ENCODE measurements at places on chromosomes 3 and 15.

GRCh38 chr15:23687143-23687470, at the start of gene NDN:
TSS of gene NDN (minus strand) at chr15:23687305. CDS start at chr15:23687217, 88 bp downstream.
- peak; percentile 37 for DNase-seq

- DNase-seq, result no peak
Measured at GRCh38 chr15:59251001-59251845, 44.6 kb downstream of the LDHAL6B start.

DNA sequence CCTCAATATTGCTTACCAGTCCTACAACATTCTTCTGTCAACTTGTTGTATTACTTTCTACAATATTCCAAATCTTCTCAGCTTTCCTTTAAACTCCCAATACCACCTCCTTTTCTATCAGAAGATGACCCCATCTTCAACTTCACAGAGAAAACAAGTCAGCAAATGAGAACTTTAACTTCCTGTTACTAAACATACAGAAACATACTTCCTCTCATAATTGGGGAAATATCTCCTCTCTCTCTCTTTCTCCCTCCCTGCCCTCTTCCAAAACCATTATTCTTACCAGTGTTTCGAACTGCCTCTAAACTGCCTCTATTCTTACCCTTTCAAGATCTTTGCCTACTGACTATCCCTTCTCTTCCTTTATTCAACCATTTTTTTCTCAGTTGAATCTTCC, 1.8 kb upstream of the SNAP23 start:
- DNase-seq, result no peak

GRCh38 chr3:13700889-13701288, 152.0 kb downstream of the FBLN2 start:
- no peak for DNase-seq

GRCh38 chr15:69034352-69034751, 19.9 kb downstream of the NOX5 start:
- DNase-seq, result peak; percentile 89

GRCh38 chr3:159821110-159821509, 167.5 kb upstream of the IL12A start:
- DNase-seq, result no peak

- no peak for DNase-seq
Measured at GRCh38 chr3:42371776-42372175, 38.6 kb downstream of the LYZL4 start.

DNA sequence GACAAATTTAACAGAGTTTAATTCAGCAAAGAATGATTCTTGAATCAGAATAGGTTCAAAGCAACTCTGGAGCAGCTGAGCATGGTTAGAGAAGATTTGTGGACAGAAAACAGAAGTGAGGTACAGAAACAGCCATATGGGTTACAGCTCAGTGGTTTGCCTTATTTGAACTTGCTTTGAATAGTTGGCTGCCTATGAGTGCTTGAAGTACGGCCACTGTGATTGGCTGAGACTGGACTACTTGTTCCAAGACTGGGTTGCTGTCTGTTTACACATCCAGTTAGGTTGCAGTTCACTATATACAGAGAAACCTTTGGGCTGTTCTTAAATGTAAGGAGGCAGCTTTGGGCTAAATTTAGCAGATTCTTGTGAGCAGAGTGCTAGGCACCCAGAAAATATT, 79.4 kb upstream of the CADPS start:
- DNase-seq, result peak; percentile 1

- peak; percentile 37 for DNase-seq
Measured at GRCh38 chr15:78933823-78934654, 10.8 kb downstream of the CTSH start.

DNA sequence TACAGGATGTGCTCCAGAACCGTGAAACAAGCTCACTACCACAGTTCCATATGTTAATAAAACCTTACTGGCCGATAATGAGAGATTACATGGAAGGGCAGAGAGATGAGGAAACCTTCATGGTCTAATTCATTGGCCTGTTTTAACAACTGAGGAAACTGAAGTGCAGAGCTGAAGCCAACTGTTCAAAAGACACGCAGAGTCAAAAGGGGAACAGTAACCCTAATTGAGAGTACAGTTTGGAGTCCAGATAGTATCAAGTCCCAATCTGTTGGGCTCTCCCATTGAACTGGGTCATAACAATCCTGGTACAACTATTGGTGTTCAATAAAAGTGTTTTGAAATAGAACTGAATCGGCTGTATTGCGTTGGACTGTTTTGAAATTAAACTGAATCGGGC, 69.6 kb downstream of the SLC12A8 start:
- no peak for DNase-seq

- no peak for DNase-seq
Measured at GRCh38 chr3:53754325-53754724, 91.9 kb downstream of the CHDH start.

DNA sequence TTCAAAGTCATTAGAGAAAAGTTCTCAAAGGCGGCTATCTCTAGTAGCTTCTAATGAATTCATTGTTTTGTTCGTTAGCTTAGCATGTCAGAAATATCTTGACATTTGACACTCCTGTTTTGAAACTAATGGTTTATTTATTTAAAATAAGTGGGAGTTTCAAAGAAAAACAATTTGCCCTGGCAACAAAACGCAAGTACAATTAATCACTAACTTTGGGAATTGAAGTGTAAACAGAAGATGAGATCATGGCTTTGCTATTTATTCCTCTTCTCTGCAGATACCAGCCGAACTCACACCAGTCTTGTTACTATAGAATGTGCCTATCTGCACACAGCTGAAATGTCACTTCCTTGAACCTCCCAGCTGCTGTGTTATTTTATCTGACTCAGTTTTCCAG, 27.5 kb downstream of the MASP1 start:
- DNase-seq, result peak; percentile 95

- no peak for DNase-seq
Measured at GRCh38 chr3:108505811-108506210, 4.6 kb downstream of the MYH15 start.

- DNase-seq, result no peak
Measured at GRCh38 chr3:10223676-10224639, 24.3 kb upstream of the TATDN2 start.

Measured in EH (cell line).